NCI-H1930 (cell line): ENCODE measurements at places on chromosomes 12 and 14.

DNA sequence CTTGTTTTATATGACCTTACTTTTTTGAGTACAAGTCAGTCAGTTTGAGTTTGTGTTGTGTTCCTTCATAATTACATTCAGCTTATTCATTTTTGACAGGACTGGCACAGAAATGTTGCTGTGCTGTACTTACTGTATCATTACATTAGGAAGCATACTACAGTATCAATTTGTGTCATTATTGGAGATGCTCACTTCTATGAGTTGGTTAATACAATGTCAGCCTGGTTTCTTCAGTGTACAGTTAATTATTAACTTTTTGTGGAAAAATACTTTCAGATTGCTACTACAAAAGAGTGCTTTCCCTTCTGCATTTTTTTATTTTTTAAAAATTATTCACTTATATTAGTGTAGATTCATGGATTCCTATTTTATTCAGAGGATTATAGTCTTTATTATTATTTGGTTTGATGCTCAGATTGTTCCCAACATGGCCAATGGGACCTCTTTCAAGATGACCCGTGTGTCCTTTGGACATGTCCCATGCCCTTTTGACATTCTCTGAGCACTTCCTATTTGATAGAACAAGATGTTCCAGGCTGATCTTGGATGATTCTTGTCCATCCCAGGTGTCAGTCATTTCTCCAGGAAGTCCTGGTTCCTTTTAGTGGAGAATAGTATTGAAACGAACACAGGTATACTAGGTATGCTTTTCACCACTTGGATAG, 66.6 kb downstream of the MON2 start:
- no peak for DNase-seq

- DNase-seq, result no peak
Measured at GRCh38 chr12:54051874-54052437, 1.7 kb upstream of the HOXC4 start.

DNA sequence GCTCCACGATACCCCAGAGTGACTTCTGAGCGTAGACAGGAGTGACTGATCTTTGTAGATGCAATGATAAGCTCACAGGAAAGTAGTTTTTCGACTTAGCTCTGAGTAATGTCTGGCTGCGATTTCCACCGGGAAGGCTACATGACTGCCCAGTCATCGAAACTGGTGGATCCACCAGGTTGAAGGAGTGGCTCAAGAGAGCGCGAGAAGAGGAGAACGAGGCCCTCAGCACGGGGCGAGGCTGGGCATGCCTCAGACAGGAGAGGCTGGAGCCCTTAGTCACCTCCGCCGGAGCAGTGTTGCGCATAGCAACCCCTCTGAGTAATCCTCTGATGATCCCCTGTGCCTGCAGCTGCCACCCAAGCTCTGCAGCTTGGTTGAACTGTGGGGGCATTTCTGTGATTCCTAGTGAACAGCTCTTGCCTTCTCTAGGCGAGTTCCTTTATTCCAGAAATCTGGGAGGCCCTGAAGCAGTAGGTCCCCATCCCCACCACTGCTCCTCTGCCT, 25.6 kb downstream of the ELK3 start:
- no peak for DNase-seq

- DNase-seq, result no peak
Measured at GRCh38 chr12:88472248-88472647, 108.0 kb downstream of the KITLG start.

GRCh38 chr14:40574780-40575179, 1031.9 kb upstream of the LRFN5 start:
- DNase-seq, result no peak

- no peak for DNase-seq
Measured at GRCh38 chr14:69268223-69268622, 8.3 kb downstream of the GALNT16 start.

DNA sequence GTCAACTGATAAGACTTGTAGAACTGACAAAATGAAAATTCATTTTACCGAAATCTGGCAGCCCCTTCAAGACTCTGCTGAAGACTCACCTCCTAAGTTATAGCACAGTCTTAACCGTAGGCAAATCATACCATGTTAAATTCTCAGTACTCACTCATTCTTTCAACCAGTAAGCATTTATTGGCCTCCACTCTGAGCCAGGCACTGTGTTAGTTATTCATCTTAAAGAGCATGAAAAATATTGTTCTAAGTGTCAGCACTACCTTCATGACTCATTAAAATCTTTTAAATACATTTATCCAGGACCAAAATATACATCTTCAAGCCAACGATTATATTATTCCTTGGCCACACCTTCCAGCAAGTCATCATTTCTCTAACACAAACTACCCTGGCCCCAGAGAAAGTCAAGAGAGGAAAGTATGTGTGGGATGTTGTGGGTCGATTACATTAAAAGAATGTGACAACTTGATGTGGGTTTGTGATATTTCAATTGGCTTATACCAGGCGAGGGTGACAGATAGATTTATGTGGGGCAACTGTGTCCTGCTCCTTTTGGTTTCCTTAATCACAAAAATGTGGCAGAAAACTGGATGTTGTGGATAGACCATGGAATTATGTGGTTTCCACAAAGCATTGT, 55.0 kb downstream of the TMEM30B start:
- DNase-seq, result no peak

DNA sequence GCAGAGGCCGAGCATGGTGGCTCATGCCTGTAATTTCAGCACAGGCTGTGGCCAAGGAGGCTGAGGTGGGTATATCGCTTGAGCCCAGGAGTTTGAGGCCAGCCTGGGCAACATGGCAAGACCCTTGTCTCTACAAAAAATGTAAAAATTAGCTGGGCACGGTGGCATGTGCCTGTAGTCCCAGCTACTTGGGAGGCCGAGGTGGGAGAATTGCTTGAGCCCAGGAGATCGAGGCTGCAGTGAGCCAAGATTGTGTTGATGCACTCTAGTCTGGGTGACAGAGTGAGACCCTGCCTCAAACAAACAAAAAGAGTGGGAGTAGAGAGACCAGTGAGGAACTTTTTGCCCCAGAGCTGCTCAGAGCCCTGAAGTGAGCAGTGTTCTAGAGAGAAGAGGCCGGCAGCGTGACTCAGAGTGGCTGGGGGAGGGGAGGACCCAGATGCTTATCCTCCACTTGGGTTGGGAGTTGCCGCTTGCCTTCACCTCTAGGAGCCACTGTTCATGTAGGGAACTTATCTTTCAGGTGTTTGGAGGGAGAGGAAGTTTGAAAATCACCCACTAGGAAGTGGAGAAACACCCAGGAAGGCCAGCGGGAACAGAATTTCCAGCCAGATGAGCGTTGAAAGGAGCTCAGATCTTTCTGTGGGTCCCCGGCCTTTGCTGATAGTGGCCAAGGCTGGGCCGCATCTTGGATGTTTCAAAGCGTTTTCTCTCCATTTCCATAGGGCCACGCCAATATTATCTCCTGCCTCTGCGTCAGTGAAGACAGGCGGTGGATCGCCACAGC, 15.3 kb downstream of the CFAP251 start:
- DNase-seq, result no peak

DNA sequence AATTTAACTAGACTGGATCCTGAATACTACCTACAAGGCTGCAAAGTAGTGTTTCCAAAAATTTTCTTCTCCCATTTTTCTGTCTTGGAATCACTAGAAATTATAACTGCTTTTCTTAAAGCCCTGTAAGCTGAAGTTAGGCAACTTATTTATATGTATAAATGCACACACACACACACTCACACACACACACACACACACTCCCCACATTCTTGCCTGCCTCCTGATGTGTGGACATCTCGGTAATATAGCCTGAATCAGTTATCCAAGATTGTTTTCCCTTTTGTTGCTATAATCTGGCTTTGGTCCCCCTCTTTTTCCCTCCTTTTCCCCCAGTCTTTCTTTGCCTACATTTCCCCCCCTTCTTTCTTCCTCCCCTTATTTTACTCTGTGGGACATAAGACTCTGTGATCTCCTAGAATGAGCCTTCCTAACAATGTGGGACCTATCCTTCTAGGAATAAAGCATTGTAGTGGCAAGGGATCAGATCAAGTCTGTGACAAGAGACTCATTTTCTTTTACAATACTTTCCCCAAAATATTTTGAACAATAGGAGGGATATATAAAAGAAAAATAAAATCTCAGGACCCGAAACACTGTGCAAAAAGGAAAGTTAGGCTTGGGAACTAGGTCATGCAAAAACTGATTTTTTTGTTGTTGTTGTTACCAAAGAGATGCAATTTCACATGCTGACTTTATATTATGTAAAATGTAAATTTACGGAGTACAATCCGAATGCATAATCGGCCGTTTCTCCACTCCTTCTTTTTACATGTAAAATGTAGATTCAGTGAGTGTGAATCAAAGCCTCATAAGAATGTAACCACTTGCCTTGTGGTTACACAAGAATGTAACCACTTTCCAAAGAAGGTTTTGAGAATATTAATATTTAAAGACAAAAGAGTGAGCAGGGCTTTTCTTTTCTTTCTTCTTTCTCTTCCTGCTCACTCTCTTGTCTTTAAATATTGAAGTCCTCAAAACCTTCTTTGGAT, 26.3 kb upstream of the CD69 start:
- DNase-seq, result no peak

- DNase-seq, result no peak
Measured at GRCh38 chr12:88579601-88580050, 645 bp downstream of the KITLG start.

DNA sequence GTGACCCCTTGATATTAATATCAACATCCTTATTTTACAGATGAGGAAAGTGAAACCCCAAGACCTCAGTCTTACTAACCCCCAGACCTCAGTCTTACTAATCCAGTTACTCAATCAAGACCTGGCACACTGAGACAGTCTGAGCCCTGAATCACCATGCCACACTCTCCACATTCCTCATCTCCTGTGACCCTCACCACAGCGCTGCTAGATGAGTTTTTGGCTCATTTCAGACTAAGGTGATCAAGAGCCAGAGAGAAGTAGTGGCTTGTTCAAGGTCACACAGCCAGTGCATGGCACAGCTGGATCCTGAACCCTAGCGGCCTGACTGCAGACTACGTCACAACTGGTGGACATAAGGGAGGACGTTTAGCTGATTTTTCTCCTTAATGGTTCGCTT, 579.2 kb downstream of the BCL11B start:
- DNase-seq, result no peak

- DNase-seq, result no peak
Measured at GRCh38 chr12:117968151-117968789, 520 bp downstream of the KSR2 start.

DNA sequence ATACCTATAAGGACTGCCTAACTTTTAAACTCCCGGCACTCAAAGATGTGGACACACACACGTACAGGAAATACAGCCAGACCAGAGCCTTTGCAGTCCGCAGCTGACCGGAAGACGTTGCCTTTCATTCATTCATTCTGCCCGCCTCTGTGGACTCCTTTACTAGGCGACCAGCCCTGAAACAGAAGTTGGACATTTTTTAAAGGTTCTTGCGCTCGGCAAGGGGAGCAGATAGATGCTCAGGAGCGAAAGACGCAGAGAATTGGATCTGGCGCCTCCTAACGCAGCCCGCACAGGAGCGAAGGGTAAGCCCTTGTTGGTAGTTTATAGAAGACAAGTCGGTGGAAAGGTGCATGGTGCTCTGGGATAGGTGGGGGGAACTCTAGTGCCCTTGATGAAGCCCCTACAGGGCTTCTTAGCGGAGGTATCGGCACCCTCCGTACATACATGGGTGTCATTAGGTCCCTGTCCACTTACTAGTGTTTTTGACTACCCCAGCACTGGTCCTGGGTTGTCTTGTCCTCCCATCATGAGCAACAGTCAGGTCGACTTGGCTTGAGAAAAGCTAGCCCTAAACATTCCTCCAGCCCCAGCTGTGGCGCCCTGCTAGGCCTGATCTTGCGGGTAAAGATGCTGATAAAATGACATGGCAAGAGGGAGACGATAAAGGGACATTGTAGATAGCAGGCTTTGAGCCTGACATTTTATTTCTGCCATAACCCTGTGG, at the start of gene KDM2B:
Gene KDM2B, minus strand, starts transcription at position 65 of the 727 bp plus-strand sequence. CDS start 112 bp downstream, outside the sequence.
- DNase-seq, result no peak

DNA sequence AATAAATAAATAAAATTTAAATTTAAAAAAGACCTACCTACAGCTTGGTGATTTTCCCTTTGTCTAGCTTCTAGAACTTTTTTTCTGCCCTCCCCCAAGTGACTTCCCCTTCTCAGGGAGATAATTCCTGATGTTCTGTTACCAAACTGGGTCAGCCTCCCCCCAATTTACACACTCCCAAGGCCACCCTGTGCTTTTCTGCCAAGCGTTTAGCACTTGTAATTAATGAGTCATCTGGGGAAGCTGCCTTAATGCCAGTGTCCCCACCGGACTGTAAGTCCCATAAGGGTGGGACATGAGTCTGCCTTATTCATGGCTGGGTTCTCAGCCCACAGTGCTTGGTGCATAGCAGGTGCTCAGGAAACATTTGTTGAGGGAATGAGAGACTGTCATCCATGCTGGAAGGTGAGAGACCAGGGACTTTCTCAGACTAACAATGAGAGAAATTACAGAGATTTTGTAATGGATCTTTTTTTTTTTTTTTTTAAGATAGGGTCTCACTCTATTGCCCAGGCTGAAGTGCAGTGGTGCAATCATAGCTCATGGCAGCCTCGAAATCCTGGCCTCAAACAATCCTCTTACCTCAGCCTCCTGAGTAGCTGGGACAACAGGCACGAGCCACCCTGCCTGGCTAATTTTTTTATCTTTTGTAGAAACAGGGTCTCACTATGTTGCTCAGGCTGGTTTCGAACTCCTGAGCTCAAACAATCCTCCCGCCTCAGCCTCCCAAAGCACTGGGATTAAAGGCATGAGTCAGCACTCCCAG, 106.8 kb downstream of the PHETA1 start:
- no peak for DNase-seq

- no peak for DNase-seq
Measured at GRCh38 chr14:95885278-95885677, 8.6 kb downstream of the TUNAR start.

- DNase-seq, result no peak
Measured at GRCh38 chr14:40413136-40413535, 980.9 kb upstream of the FBXO33 start.

DNA sequence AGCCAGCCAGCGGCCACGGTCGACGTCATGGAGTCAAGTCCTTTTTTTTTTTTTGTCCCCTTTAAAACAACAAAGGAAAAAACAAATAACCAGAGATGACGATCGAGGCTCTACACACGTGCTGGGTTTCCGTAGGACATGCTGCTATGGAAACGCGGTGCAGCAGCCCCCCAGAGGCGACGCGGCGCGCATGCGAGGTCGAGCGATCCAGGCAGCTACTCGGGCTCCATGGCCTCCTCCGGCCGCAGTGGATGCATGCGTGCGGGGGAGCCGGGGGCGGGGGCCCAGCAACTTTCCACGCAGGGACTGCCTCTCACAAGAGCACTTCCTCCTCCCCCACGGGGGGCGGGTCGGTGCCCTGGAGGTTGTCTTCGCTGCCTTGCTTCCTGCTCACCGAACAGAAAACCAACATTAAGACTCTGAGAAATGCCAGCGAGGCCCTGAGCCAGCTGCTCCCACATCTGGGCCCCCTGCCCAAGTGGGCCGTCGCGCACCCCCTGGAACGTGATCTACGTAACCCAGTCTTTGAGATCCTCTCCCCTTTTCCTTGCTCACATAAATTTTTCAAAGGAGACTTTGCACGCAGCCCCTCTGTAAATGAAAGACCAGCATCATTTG, 30.7 kb downstream of the P2RX4 start:
- no peak for DNase-seq
